ENCODE measurements at places on chromosomes 2 and 18. TPM values are rescaled to one million over a fixed set of nuclear protein-coding genes. Genes with fewer than 3 reads are reported as not detected.

DNA sequence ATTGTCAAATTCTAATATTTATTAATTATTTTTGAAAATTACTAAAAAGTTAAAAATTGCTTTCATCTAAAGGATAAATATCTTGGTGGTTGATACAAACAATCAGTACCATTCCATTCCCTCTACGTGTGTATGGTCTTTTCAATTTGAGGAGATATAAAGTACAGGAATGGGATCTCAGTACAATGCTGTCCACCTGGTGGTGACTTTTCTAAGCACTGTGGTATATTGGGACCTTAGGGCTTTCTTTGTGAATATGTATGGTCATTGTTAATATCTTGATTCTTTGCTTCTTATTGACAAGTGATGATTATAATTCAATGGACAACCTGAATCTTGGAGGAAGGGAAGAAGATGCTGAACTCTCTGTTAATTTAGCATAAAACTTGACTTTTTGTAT, 83.1 kb downstream of the NBEAL1 start:
- DNase-seq: no peak

KIAA2012 gene
- 0.30 TPM for total RNA-seq

GRCh38 chr2:217593732-217594131, 409.1 kb downstream of the TNS1 start:
- DNase-seq: no peak

GRCh38 chr2:41141146-41141791, 689.4 kb upstream of the SLC8A1 start:
- no peak for DNase-seq

DNA sequence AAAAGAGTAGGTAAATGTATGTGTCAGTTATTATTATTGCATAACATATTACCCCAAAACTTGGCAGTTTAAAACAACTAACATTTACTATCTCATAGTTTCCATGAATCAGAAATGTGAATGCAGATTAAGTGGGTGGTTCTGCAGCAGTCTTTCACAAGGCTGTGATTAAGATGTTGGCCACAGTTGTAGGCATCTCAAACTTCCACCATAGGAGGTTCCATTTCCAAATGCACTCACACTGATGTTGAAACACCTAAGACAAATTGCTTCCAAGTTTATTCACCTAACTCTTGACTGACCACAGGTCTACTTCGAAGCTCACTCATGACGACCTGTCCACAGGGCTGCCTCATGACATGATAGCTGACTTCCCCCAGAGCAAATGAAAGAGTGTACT, 360.8 kb downstream of the GRB14 start:
- no peak for DNase-seq

CABYR gene
- total RNA-seq: not detected

GRCh38 chr2:8604262-8604661, 77.6 kb upstream of the ID2 start:
- no peak for DNase-seq

GRCh38 chr2:55418072-55418471, 1.6 kb downstream of the CCDC88A start:
- no peak for DNase-seq

DNA sequence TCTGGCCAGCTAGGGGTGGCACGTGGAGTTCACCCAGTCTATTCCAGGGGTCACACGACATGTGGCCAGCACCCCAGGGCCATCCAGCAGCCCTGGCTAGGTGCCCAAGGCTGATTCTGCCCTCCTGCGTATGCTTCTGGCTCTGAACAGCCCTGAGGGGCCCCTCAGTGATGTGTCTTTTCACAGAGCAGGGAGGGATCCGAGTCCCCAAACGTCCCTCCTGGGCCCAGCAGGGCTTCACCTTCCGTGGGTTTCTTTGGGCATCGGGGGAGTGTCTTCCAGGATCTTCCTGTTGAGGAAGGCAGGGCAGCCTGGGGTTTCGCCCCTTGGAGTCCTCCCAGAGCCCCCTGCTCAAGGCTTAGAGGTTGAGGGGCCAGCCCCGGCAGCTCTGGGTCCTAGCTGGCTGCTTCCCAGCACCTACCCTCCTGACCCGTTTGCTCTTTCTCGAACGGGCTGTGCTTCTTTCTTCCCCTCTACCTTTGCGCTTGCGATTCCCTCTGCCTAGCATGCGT, 165.9 kb downstream of the DYSF start:
- peak; percentile 42 for DNase-seq

PSMA8 gene
- not detected for total RNA-seq

EDAR gene
- total RNA-seq: 1.8 TPM

Data from left lobe of liver (tissue), 2 donors.